ENCODE measurements at places on chromosomes 16 and 17.

DNA sequence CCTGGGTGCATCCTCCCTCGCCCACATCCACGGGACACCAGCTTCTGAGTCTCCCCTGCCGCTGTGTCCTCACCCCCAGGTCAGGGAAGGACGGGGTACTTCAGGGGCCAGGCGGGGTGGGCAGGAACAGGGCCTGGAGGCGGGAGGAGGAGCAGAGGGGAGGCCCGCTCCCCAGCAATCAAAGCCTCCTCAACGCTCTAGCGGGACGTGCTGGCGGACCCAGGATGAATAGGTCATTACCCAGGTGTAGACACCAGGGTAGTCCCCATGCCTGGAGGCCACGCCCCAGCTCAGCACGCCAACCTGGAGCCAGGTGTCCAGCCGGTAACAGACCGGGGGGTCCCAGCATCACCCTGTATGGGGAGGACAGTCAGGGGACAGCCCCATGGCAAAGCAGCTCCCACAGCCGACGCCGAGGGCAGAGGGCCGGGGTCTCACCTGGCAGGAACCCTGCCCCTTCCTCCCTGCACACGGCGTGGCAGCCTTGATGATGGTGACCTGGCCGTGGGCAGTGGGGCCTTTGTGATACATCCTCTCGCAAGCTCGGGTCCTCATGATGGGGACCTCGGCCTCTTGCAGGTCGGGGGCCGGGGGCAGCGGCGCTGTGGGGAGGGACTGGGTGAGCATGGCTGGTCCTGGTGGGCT is 24.2 kb downstream of the TPSD1 start:
- no peak for DNase-seq

DNA sequence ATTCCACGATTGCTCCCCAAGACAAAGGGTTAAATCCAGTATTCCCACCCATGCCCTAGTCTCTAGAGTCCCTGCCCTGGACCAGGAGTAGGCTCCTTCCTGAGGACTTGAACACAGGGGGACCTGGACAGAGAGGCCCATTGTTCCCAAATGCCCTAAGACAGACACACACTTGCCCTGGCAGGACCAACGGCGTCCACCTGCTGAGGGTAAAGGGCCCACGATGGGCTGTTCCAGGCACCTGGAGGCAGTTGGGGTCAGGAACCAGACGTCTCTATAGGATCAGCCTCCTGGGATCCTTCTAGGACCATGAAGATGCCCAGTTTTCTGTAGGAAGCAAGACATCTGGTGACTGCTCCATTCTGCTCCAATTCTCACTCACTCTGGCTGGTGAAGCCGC is 39.3 kb downstream of the TNFRSF13B start:
- DNase-seq, result no peak

- DNase-seq, result no peak
These were observed 34.4 kb downstream of the CACNA1G start for GRCh38 chr17:50594892-50595291.

- DNase-seq, result no peak
These were observed 109.4 kb downstream of the RBFOX1 start for GRCh38 chr16:7442050-7442449.

DNA sequence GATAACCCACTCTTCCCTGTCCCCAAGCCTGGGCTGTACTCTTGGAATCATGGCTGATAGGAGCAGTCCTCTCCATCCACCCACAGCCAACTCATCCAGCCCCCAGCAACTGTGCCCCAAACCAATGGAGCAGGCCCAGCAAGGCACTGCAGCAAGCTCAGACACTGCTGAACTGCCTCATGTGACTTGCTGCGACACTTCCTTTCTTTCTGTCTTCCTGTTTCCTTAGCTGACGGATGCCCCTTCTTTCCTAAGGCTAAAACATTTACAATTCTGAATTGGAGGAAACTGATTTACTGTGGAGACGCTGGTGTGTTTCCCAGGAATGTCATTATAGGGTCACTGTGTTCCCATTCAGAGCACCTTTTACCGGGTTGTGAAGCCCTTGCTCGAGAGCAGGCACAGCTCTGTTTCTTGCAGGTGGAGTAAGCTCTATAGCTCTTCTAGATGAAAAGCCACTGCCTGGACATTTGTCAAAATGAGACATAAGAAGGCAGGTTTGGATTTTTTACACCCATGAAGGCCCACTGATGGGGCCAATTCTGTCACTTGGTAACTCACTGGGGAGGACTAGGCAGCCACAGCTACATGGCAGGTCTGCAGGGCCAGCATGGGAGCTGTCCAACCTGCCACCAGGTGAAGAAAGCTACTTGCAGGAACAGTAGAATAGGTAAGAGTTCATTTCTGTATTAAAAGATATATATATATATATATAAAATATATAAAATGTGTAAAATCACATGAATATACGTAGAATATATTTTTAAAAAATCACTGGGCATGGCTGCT is 27.4 kb downstream of the TMEM11 start:
- DNase-seq, result no peak

GRCh38 chr17:33595828-33596227 is 302.7 kb upstream of the ASIC2 start:
- no peak for DNase-seq

GRCh38 chr17:57956291-57957119 is 1.3 kb upstream of the CUEDC1 start:
- no peak for DNase-seq

DNA sequence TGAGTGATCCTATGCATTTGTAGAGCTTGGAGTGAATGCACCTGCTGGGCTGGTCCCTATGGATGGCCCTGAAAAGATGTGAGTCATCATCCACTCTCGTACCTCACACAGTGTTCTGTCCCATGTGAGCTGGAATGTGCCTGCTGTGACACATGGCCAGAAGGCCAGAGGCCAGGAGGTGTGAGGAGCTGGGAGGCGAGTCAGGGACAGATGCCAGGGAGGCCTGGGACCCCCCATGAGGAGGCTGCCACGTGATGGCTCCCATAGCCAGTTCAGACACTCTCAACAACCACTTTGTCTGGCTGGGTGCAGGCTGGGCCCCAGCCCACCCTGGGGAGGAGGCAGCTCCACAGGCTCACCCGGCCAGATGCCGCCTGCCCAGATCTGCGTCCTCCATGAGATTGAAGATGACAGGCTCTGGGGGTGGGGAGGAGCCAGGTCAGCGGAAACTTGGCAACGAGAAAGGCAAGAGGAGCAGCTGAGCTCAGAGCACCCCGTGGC is 168.8 kb downstream of the C16orf78 start:
- DNase-seq, result no peak

GRCh38 chr17:32794533-32795246 is 82.2 kb downstream of the MYO1D start:
- DNase-seq, result no peak

DNA sequence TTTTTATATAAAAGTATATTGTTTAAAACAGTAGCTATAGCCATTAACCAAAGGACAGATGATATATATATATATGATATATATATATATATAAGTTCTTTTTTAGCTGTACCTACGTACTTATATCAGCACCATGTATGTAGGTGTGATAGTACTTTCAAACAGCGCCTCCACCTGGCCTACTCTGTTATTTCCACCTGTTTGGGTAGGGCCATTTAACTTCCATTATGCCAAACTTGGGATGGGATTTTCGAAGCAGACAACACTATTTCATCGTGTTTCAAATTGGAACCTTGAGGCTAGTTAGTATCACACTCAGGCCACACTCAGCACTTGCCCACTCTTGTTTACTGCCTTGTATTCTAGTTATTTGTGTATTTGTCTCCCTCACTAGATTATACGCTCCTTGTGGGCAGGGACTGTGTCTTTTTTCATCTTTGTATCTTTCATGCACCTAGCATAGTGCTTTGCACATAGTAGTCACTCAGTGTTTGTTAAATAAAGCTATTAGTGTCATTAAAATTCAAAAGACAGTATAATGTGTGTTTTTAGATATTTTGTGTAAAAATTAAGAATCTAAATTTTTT is 11.8 kb upstream of the CLTC start:
- no peak for DNase-seq

- DNase-seq, result no peak
These were observed 20.7 kb upstream of the MRTFB start for GRCh38 chr16:14050291-14051027.

DNA sequence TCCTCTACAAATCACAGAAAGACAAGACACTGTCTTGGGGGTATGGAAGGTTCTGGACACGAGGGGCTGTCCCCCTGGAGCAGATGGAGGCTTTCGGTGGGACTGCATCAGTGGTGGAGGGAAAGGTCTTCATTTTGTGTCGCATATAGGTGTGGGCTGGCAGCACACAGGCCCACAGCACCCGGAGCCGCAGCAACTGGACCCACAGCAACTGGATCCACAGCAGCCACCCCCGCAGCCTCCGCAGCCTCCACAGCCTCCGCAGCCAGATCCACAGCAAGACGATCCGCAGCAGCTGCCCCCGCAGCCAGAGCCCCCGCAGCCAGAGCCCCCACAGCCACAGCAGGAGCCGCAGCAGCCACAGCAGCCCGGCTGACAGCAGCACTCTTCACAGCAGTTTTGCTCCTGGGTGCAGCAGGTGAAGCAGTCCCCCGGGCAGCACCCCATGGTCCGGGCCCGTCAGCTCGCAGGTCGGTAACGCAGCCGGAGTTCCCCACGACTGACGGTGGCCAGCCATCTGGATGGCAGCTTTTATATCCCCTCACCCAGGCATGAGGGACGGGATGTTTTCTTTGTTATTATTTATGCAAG is at the start of gene KRTAP17-1:
Gene KRTAP17-1 (minus strand): TSS at position 507 of the 591 bp plus-strand sequence. CDS start 60 bp downstream, at position 447.
- no peak for DNase-seq

DNA sequence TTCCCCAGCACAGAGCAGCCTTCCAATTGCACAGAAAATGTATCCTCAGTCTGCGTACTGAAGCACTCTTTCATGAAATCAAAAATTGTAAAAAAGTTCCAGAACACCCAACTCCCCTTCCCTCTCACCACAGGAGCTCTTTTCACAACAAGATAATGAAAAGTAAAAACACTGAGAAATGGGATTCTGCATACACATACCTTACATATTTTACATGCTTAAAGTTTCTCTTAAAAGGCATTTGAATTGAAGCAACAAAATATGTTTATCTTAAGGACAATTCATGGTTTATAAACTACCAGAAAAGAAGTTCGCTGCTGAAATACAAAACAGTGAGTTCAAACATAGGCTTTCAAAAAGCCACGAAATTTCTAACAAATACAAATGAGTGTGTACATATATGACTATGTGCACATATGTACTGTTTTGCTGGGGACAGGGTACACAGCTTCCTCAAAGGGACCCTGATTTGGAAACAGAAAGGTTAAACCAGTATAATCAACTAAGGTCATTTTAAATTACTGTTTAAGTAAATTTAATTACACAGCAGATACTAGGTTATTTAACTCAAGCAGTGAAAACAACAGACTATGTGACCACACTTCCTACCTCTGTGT is 33.8 kb downstream of the COG1 start:
- DNase-seq, result no peak

DNA sequence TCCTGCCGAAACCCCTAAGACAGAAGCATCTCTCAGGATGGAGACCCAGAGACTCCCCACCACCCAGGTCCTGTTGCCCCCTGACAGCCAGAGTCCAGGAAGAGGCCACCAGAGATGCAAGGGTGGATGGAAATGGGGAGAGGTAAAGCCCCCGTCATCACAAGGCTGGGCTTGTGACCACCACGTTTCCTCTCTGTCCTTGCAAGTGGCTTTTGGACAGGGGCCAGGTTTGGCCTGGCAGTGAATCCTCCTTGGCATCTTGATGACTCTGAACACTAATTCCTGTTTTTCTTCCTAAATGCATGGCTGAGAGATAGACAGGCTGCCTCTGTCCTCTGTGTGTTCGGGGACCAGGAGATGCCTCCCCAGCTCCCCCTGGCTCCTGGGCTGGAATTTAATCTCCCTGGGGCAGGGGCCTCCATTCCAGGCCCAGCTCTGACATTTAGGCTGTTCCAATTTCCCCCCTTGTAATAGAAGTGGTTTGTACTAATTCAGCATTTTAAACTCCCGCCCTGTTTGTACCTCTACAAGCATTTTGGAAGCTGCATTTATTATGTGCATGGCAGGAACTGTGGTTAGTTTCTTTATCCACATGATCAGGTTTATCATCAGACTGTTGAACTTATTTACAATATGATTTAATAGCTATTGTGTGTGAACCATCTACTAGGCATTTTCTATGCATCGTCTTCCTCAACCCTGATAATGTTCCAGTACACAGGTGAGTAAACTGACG is 116.1 kb upstream of the IRX6 start:
- DNase-seq, result no peak

- no peak for DNase-seq
These were observed 31.2 kb downstream of the PIMREG start for GRCh38 chr17:6475411-6475810.

GRCh38 chr16:72427783-72428331 is 255.9 kb upstream of the PMFBP1 start:
- no peak for DNase-seq

- no peak for DNase-seq
These were observed 13.6 kb upstream of the KRT10 start for GRCh38 chr17:40836020-40836419.

DNA sequence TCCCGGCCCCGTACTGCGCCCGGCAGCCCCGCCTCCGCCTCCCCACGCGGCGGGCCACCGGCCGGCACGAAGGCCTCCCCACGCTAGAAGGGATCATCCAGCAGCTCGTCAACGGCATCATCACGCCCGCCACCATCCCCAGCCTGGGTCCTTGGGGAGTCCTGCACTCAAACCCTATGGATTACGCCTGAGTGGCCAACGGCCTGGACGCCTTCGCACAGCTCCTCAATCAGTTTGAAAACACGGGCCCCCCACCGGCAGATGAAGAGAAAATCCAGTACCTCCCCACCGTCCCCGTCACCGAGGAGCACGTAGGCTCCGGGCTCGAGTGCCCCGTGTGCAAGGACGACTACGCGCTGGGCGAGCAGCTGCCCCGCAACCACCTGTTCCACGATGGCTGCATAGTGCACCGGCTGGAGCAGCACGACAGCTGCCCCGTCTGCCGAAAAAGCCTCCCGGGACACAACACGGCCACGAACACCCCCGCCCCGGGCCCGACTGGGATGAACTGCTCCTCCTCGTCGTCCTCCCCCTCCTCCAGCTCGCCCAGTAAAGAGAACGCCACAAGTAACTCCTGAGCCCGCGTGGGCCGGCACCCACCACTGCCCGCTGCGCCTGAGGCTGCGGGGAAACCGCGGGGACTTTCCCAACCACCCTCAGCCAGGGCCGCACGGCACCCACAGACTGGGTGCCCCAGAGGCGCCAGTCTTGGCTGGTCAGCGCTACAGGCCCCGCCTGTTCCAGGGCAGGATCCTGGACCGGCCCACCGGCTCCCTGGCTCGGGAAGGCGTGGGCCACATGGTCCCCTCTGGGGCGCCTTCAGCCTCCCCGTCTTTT is 39.0 kb upstream of the AKAP1 start:
- DNase-seq, result no peak
